ENCODE measurements at places on chromosomes 11 and 22.
A peak's percentile ranks its signal among the peaks of the same experiment; 100 is the strongest.

DNA sequence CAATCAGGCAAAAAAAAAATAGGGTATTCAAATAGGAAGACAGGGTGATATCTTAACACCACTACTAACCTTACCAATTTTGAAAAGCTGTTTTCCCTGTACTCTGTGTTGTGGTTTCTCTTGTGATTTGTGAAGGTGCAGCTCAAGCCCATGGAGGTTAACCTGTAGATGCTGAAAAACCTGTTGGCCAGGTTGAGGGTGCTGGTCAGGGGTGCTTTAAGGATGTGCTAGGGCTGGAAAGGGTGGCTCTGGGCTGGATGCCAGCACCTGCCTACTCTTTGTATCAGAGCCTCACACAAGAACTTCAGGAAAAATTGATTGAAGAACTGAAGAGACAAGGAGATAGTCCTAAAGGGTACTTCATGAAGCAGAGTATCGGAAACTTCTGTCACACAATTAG, 18.3 kb upstream of the OR5M8 start:
- no peak for DNase-seq

- no peak for DNase-seq
Observed at GRCh38 chr22:48403521-48404403, 1423.9 kb downstream of the BRD1 start.

DNA sequence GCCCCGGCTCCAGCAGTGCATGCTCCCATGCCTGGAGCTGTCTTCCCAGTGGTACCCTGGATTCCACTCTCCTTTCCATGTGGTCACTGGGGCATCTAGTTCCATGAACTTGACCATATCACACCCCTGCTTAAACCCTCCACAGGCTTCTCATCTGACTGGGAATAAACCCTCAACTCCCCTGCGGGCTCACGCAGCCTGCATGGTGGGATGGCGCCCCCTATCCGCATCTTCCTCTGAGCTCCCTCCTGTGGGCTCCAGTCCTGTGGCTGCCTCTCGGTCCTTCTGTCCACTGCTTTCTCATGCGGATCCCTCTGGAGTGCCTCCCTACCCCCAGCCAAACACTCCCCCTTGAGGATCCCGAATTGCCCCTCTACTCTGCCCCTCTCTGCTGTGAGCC, 41.4 kb upstream of the TTLL12 start:
- DNase-seq = peak; percentile 45

GRCh38 chr22:21015466-21016006, 571 bp downstream of the P2RX6 start:
- DNase-seq = peak; percentile 16

DNA sequence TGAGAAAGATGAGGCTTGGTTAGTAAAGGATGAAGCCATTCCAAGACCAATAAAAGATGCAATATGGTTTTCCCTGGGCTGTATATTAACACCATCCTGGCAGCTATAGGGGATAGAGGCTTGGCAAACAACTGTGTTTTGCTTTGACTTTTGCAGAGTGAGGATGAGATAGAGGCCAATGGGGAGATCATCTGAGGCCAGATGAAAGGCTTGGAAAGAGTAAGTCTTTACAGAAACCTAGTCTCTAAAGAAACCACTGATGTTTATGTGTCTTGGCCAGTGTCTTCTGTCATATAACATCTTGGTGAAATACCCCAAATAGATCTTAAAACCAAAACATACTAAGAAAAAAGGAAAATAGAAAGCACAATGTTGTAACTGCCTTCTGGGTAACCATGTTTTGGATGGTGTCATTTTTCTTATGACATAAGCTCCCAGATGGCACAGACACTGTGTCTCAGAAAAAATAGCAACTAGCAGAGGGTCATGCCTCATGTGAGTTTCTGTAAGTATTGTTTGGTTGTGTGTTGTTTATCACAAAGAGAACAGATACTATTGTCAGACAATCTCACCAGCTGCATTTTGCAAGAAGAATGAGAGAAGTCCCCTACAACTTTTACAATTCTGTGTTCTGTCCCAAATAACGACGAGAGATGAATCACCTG, 305.4 kb downstream of the ST3GAL4 start:
- DNase-seq = no peak

DNA sequence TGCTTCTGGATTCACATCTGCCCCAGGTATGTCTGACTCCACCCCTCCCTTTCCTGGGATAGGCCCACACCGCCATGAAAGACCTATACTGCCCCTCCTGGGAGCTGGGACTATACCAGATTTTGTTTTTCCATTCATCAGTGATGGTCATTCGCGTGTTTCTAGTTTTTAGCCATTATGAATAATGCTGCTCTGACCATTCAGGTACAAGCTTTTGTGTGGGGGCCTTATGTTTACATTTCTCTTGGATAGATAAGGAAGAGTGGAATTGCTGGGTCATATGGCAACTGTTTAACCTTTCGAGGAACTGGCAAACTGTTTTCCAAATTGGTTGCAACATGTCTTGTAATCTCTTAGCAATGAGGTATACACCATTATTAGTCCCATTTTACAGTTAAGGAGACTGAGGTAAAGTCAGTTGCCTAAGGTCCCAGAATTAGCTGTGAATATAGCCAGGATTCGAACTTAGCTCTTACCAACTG, 1.2 kb upstream of the TBC1D10A start:
- peak; percentile 10 for DNase-seq

- DNase-seq = no peak
Observed at GRCh38 chr11:71486320-71486719, 33.3 kb downstream of the NADSYN1 start.

DNA sequence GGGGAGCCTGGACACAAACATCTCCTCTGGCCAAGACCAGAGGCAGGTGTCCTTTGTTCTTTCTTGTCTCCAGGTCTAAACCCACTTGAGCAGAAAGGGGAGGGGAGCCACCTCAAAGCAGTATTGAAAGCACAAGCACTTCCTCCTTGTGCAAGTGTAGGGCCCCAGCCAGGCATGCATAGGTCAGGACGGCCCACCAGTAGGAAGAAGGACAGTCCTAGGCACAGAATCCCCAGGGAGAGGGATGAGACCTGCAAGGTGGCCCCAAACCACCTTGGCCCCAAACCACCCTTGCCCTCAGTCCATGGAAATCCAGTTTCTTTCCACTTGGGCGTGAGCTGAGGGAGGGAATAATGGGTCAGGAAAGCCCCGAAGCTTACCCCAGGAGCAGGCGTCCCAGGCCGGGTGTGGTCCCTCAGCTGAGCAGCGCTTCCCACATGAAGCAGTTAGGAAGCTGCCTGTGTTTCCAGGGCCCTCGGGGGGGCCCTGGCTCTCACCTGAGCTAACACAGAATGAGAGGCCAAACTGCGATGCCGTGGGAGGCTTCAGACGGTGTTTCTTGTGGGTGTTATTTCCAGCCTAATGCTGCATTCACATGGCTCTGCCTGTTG, 20.4 kb upstream of the IGSF9B start:
- no peak for DNase-seq

DNA sequence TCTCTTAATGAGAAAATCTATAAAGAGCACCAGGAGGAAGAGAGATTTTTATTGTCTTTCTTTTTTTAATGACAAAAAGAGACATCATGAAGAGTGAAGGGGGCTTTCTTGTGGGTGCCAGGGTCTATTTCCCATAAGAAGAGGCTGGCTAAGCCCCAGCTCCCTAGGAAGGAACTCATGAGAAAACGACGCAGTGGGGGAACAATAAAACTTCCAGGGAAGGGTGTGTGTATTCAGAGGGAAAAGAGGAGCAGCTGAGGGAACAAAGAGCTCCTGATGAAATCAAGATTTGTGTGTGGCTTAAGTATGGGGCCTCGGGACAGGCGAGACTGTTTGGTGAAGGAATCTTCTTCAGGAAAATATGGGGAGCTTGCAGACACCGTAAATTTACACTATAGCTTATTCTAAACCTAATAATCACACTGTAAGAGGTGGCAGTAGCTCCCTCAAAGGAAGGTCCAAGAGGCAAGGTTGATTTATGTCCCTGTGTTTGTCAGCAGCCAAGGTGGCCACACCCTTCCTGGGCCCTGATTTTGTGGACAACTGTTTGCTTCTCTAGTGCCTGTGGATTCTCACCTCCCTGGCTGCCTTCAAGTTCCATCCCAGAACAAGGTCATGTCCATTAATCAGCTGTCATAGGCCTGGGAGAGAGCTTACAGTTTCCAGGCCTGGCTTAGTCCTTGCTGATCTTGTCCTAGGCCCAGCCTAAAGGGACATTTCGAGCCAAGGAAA, 615.7 kb downstream of the INSC start:
- DNase-seq = no peak

DNA sequence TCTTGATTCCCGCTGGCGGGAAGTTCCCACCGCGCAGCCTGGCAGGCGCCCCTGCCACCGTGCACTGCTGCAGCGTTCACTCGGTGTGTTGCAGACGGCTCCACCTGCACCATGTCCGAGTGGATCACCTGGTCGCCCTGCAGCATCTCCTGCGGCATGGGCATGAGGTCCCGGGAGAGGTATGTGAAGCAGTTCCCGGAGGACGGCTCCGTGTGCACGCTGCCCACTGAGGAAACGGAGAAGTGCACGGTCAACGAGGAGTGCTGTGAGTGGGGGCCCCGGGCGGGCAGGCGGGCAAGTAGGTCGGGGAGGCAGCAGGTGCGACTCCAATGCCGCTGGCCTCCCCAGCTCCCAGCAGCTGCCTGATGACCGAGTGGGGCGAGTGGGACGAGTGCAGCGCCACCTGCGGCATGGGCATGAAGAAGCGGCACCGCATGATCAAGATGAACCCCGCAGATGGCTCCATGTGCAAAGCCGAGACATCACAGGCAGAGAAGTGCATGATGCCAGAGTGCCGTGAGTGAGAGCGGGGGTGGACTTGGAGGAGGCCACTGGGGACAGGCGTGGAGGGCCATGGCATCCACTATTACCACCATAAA, 99.7 kb downstream of the RRAS2 start:
- no peak for DNase-seq
